Head of caudate nucleus (tissue), 42 donors: ENCODE measurements at places on chromosomes 6 and 20.

GRCh38 chr6:107246972-107247615 is 131.8 kb upstream of the BEND3 start:
- no peak for DNase-seq

DNA sequence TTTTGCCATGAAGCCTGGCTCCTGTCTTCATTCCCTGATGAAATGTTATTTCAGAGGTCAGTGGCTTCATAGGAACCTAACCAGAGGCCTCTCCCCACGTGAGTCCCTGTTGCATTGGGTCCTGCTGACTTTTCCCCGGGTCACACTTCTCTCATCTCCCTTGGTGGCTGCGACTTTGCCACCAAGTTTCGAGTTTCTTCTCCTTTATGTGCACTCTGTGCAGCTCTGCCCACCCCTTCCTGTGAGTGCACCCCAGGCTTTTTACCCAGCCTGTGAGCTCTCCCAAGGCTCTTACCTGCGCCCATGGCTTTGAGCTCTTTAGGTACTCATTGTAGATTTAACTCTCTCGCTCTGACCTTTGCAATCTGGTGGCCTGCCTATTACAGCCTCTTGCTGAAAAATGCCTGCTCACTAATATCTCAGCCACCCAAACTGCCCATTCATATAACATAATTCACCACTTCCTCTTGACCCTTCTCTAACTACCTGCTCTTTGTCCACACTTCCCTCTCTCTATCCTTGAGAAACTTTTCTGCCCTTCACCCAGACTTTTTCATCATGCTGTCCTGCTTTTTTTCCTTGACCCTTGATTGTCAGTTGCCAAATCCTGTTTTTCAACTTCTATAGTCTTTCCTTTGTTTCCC is 105.9 kb downstream of the SASH1 start:
- DNase-seq, result no peak

DNA sequence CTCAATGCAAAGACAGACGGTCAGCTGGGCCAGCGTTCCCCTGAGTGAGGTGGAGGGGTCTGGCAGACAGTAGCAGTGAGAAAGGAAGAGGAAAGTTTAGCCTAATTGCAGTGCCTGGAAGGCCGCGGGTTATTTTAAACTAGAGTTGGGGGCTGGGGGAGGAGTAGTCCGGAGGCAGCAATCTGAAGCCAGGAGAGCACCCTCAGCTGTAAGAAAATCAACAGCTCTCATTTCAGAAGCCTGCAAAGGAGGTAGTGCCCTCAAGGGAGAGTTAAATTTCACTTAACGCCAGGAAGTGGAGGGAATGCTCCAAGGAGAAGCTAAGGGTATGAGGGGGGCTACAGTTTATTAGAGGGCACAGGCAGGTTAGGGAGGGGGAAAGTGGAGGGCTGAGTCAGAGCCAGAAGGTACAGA is 26.9 kb downstream of the RING1 start:
- DNase-seq, result no peak

- no peak for DNase-seq
Observed at GRCh38 chr6:150949526-150949925, 84.0 kb downstream of the MTHFD1L start.

- no peak for DNase-seq
Observed at GRCh38 chr20:53576586-53577318, 16.9 kb downstream of the ZNF217 start.

DNA sequence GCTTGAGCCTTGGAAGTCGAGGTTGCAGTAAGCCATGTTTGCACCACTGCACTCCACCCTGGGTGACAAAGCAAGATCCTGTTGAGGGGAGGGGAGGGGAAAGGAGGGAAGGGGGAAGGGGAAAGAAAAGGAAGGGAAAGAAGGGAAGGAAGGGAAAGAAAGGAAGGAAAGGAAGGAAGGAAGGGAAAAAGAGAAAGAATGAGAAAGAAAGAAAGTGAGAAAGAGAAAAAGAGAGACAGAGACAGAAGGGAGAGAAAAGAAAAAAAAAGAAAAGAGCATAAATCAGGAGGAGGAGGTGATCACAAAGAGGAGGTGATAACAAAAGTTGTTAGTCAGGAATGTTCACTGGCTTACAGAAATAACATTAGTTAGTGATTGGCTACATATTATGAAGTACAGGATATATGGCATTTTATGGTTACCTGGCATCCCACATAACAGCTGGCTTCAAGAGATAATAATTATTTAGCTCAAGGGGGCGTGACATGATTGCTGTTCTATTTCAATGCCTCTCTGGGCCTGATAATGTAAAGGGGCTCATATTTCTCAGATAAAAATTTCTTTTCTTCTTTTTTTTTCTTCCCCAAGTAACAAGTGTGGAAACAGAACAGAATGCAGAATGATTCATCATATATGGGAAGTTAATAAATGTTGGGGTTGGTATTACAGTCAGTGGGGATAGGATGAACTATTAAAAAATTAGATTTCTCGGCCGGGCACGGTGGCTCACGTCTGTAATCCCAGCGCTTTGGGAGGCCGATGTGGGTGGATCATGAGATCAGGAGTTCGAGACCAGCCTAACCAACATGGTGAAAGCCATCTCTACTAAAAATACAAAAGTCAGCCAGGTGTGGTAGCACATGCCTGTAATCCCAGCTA is 27.1 kb downstream of the SAMHD1 start:
- no peak for DNase-seq

- DNase-seq, result no peak
Observed at GRCh38 chr20:33883164-33883563, 72.0 kb downstream of the CHMP4B start.

GRCh38 chr6:133214267-133214666 is 26.9 kb upstream of the EYA4 start:
- DNase-seq, result no peak

DNA sequence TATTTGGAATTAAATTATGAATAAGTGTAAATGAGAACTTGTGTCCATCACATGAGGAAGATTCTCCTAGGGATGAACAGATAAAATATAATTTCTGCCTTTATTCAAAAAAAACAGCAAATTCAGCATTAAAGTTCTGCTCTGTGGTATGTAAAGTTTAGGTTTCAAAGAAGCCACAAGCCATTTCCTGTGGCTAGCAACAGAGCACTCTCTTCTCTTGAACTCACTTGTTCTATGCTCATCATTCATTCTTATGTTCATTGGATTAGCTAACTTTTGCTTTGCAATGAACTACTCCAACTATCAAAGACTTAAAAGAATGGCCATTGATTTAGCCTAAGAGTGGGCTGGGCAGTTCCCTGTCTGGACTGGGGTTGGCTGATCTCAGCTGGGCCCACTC is 20.8 kb upstream of the SNRPB2 start:
- DNase-seq, result no peak

GRCh38 chr6:40343877-40344565 is 243.1 kb downstream of the LRFN2 start:
- no peak for DNase-seq

DNA sequence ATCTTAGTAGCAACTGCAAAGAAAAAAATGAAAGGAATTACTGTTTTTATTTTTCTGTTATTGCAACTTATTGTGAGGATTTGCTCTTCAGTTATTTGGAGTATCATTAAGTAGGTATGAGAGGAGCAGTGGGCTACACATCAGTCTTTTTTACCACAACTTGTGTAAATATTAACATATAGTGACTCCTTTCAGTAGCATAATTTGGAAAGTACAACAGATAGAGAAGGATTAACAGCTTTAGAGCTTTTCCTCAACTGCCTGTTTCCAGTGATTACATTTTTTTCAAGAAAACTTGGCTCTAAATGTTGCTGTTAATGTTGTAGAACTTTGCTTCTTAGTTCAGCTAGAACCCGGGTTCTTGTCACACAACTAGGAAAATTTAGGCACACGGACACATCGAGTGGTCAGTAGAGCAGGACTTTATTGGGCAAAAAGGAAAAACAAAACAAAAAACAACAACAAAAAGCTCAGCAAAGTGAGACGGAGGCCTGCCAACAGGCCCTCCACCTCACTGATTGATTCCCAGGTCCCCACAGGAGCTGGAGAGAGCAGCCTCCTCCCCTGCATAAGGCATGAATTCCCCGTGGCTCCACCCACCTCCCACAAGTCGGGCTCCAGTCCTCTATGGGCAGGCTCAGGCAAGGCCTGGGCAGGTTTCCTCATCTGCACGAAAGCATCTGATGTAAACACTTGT is 75.1 kb downstream of the ADGRG6 start:
- no peak for DNase-seq

DNA sequence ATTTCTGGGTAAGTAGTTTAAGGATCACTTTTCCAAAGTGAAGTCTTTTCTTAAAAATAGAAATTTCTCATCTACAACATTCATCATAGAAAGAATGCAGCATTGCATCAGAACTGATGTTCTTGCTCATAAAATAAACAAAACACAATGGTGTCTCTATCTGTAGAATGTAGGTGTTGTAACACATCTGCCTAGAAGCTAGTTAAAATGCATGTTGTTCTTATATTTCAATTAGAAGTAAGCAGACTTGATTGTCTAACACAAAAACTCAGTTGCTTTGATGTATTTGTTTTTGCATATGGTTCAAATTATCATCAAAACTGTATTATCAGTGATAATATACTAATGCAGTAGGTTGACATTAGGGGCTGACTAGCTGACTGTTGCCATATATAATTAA is 654.7 kb upstream of the FLRT3 start:
- no peak for DNase-seq

- DNase-seq, result no peak
Observed at GRCh38 chr20:15710636-15711035, 862.6 kb downstream of the KIF16B start.

DNA sequence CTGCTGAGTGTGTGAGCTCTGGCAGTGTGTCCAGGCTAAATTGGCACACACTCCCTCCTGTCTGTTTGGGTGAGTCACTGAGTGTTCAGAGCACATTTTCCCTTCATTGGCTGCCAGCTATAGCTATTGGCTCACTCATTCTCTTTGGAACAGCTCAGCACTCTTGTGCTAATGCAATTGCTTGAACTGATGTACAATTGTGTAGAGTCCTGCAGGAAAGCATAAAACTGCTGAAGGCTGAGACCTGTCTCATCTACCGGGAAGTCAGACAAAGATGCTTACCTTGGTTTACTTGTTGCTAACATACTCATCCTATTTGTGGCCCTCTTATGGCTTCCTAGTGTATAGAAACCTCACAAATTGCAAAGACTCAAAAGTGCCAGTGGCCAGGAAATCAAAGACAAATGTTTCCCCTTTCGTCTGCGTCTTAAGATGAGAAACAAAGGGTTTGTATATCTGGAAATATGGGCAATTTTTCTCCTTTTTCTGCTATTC is 351.0 kb downstream of the BCKDHB start:
- peak; percentile 5 for DNase-seq

- no peak for DNase-seq
Observed at GRCh38 chr6:80268865-80269730, 162.6 kb downstream of the BCKDHB start.

DNA sequence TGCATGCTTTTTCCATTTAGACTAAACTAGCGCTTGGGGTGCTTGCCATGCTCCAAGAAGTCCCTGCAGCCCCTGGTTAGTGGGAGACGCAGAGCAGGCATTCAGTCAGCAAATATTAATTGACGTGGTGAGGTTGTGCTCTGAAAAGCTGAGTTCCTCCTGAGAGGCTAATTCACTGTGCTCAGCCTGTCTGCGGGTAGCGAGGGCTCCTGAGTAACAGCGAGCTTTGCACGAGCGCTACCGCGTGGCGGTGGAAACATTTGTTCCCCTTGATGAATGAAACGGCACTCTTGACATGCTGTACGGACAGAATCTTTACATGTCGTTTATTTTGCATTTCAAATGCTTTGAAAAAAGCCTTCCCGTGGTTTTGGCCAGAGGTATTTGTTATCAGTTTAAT is 170.6 kb upstream of the AGPAT4 start:
- peak; percentile 87 for DNase-seq

- peak; percentile 92 for DNase-seq
Observed at GRCh38 chr6:41705996-41706835, 29.2 kb downstream of the TFEB start.

GRCh38 chr6:72677740-72678139 is 55.9 kb downstream of the KCNQ5 start:
- DNase-seq, result no peak

DNA sequence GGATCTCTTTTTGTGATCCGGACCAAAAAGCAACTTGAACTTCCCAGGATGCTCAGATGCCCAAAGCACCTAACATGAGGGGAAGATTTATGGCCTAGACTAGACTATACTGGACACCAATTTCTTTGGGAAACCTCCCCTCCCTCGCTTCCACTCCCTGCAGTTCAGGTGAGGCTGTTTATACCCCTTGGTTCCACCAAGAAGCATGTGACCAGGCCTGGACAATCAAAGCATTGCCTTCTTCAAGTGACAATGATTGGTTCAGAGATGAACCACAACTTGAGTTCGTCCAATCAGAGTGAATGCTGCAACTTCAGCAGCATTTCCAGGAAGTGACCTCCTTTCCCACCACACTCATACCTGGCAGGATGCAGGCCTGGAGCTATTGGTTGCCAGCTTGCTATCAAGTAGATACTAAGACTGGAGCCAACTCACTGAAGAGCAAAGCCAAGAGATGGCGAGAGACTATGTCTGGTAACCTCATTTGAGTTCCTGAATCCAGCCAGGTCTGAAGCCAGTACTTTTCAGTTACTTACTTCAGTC is 45.6 kb upstream of the SLC9A8 start:
- DNase-seq, result no peak

DNA sequence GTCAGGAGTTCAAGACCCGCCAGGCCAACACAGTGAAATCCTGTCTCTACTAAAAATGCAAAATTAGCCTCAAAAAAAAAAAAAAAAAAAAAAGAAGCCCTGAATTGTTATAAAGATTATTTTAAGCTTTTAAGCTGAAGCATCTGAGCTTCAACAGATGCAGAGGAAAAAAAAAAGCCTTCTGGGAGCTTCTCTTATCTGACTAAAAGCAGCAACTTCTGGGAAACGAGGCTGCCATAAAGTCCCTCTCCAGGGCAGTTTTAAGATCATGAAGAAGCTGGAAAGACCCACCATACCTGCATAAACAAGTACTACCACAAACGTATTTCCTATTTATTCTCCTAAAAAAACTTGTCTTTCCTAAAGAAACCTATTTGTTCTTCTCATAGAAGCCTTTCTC is 3.6 kb downstream of the SERINC3 start:
- DNase-seq, result no peak

GRCh38 chr6:14964556-14965270 is 281.2 kb upstream of the JARID2 start:
- DNase-seq, result no peak

DNA sequence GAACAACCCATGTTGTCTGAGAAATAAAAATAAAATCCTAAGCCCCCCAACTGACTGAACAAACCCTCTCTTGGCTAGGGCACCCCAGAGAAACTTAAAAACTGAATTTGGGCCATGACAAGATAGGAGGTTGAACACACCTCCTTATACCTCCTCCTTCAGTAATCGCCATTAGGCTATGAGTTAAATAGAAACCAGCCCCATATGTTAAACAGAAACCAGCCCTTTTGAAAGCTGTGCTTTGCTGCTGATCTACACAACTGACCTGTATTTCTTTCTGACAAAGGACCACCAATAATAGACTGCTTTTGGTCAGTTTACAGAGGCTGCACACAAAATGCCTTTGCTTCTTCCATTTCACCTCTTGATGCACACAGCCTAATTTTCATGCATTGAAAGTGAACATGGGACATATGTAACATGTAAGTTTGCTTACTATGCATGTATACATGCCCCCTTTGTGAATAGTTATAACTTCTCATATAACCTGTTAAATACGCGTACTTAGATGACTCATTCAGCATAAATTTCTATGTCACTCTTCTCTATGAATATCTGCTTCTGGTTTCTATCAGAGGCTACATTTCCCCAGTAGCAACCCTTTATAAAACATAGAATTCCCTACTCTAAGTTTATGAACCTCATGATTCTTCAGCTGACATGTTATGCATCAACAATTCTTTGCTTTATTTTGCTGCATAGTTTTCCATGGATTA is 462.9 kb downstream of the COL12A1 start:
- no peak for DNase-seq

- peak; percentile 20 for DNase-seq
Observed at GRCh38 chr6:56890683-56891429, 64.1 kb upstream of the BEND6 start.
